ENCODE measurements at places on chromosomes 11 and 22.
A peak's percentile ranks its signal among the peaks of the same experiment; 100 is the strongest.

- no peak for DNase-seq
Observed at GRCh38 chr22:34973016-34973415, 92.9 kb upstream of the ISX start.

DNA sequence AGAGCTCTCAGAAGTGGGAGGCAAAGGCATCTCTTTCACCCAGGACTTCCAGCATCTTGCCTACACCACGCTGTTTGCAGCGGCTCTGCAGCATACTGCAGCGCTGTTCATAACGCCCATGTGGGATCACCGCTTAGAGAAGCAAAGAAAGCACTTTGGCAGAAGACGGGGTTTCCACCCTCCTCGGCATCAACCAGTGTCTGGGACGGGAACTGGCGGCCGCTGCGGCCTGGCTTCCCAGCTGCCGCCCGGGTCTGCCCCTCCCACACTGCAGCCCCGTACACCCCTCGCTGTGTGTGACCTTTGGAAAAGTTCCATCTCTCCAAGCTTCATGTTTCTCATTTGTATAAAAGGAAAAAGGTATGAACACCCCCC, 545 bp upstream of the TIRAP start:
- peak; percentile 86 for DNase-seq

GRCh38 chr22:42711281-42711731, 9.4 kb downstream of the A4GALT start:
- DNase-seq: no peak

DNA sequence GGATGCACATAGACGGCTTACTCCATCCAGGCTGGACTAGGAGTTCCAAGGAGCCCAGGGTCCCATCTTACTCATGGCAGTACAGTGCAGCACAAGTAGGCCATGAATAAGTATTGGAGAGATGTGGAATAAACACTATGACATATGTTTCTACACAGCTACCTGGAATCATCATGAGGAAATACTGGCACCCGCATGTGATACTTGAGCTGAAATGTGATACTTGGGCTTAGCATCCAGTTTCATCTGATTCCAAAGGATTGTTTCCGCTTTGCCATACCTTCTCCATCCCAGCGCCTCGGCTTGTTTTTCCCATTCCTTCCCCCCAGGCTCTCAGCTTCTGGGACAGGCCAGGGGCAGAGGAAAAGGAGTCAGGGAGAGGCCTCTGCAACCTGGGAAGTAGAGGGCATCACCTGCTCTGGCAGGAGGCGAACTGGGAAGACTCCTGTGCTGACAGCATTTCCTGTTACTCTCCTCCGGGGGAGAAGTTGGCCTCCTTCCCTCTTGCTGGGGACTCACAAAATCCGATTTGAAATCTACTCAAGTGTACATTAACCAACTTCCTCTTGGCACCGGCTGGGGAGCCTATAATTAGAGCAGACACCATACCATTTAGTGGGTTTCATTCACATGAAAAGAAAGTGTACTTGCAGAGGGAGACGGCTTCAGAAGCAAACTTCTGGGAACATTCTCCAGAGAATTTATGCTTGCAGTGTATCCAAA, 187.8 kb downstream of the MIAT start:
- DNase-seq: no peak

GRCh38 chr11:122594986-122595645, 60.4 kb upstream of the UBASH3B start:
- no peak for DNase-seq

All from NCI-H1417 (cell line).